ENCODE measurements at places on chromosomes 11 and 22.

DNA sequence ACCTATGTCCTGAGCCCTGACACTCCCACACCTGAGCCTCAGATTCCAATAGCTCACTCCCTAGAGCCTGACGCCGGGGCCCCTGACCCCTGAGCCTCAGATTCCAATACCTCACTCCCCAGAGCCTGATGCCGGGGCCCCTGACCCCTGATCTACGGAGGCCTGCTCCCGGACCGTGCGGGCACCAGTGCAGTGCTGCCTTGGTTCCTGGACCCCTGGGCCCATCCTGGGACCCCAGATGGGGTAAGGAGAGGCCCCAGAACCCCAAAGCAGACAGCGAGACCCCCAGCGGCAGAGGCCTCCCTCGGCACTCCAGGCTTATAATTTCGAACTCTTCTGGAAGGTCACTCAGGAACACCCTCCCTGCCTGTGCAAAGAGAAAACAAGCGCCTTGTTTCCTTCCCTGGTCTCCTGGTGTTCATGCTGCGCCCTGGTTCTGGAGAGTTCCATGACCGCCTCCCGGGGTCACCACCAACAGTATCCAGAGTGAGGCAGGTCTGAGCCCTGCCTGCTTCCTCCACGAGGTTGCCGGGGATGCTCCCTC lies 7.5 kb downstream of the SUSD2 start:
- DNase-seq = no peak

DNA sequence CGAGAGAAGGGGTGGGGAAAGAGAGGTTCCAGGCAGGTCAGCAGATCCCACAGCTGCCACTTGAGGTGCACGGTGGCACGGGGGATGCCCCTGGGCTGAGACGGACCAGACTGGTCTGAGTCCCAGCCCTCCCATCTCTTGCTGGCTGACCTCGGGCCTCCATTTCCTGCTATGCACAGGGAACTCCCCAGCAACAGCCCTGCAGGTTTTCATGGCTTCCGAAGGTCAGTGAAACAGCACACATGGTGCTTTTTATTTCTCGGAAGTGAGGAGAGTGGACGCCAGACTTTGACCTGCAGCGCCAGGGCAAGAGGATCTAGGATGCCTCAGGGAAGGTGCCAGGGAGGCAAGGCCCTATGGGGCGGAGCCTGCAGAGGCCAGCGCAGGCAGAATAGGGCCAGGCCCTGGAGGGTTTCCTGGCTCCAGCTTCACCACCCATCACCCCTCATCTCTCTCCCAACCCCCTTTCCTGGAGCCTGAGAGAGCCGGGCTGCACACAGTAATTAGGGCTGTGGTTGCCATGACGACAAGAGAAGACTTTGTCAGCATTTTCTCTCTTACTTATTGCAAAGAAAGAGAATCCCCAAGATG lies 29.5 kb downstream of the SLC22A12 start:
- DNase-seq = no peak

DNA sequence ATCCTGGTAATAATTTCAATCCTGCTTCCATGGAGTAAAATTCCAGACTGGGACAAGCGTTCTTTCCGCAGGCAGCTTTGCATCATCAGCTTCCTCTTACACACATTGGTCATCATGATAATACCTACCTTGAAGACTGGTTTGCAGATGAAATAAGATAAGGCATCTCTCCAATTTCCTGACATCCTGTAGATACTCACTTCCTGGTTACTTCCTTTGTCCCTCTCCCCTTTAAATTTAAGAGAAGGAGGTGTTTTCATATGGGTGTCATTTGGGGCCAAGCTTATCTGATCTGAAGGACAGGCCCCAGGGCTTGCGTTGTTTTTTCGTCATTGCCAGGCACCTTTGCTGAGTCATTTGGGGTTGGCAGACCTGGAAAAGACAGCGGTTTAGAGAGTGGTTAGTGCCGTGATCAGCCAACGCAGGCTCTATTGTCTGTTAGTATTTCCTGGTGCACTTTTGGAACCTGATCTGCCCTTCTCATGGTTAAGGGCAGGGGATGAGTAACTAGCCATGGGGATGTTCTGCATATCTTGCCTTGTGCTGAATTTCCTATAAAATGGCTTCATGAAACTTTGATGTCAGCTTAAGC lies 24.1 kb downstream of the GRAMD1B start:
- DNase-seq = no peak

GRCh38 chr11:80281194-80281593 lies 840.4 kb upstream of the TENM4 start:
- DNase-seq = no peak

DNA sequence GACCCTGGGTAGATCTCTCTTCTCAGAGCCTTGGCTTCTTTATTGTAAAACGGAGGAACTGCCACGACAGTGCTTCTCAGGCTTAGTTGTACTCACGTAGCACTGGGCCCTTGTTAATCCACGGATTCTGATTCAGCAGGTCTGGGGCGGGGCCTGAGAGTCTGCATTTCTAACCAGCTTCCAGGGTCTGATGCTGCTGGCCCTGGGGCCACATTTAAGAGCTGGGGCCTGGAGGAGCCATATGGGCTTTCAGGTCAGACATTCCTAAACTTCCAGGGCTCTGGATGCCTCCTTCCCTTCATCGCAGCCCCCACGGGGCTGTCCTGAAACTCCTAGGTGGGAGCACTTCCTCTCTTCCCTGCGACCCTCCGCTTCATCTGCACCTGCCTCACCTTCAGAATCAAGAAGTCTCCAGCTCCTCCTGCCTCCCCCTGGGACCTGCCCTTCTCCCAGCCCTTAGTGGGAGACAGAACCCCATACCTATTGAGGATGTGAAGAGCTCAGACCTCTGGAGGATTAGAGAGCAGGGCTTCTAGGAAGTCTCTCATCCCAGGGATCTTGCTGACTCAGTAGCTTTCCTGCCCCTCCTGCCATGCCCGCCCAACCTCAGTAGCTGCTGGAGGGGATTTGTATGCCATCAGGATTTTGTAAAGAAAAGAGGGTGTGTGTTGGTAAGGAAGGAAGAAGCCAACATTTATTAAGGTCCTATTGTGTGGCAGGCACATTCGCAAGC lies 92.5 kb downstream of the LRRC32 start:
- no peak for DNase-seq

DNA sequence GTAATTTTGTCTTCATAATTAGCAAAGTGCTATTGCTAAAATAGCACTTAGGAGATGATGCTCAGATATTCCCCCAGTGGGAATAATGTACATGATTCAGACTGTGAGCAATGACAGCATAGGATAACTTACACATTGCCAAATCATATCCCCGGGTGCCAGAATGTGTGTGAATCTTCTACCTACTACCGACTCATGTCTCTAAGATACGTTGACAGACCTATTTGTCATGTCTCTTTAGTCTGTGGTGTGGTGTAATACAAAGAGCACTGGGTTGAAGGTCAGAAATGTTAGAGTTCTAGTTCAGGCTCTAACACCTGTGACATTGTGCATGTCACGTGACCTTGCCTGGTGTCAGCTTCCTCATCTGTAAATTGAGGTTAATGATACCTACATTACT lies 31.0 kb upstream of the PICALM start:
- no peak for DNase-seq

GRCh38 chr11:70628855-70629844 lies 230.8 kb downstream of the CTTN start:
- DNase-seq = peak; percentile 43

DNA sequence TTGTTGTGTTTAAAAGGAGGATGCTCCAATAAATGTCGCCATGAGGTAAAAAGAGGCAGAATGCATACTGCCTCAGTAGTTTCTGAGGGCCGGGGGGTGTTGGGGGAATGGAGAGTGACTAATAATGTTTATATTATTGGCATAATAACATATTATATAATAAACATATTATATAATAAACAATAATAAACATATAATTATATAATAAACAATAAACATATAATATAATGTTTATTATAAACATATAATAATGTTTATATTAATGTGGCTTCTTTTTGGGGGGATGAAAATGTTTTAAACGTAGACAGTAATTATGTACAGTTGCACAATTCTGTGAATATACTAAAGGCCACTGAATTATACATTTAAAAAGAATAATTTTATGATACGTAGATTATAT lies 35.6 kb downstream of the TRIM66 start:
- DNase-seq = no peak

GRCh38 chr11:82837650-82838049 lies 62.6 kb downstream of the PRCP start:
- DNase-seq = no peak

DNA sequence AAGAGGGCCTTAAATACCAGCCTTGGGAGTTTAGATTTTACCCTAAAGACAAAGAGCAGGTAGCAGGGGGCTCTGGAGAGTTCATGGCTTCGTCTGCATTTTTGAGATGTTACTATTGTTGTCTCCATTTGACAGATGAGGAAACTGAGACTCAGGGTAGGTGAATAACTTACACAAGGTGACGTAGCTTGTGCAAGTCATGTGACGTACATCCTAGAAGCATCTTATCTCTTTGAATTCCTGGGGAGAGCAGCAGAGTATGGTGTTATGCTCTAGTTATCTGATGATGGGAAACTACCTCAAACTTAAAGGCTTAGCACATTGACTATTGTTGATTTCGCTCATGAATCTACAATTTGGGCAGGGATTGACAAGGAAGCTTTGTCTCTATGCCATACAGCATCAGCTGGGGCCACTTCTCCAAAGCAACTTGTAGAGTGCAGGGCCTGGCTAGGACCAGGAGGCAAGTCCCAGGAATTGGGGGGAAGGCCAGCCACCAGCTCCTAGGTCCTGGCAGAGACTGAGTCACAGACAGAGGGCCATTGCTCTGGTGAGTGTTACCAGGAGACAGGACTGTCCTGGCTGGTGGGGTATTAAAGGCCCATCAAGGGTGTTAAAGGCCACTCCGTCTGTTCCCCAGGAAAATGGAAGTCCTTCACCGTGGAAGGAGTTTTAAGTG lies 52.1 kb upstream of the TSKU start:
- no peak for DNase-seq

- no peak for DNase-seq
These were observed 92.8 kb downstream of the GALNT18 start for GRCh38 chr11:11528986-11529385.

DNA sequence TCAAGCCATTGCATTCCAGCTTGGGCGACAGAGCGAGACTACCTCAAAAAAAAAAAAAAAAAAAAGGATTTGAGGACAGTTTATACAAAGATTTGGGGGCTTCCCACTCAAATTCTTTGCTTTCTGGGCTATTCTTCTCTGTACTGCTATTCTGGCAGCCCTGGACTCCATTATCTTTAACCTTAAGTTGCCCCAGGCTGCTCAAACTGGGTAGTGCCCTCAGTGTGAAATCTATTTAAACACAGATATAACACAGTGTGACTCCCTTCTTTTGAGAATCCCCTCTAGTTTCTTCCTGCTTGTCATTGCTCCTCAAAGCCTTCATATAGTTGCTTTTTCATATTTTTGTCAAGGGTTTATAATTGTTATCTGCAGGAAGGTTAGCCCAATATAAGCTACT lies 49.5 kb upstream of the WEE1 start:
- DNase-seq = no peak

DNA sequence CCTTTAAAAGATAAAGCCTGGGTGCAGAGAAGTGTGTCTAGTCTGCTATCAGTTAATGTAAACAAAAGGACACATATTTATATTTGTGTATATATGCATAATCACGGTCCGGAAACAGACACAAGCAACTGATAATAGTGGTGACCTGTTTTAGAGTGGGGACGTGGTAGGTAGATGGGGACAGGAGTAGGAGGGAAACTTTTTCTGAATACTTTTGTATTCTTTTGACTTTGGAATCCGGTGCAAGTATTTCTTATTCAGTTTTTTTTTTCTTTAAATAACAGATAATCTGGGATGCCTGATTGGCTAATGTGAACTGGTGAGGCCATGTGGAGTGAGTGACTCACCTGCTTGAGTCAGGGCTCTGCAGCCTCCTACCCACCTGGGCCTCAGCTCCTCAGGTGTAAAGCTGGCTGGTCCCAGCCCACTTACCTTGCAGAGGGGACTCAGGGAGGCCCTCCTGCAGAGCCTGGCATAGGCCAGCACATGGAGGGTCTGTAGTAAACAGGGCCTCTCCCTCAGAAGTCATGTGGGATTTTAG lies 15.3 kb downstream of the MICAL2 start:
- no peak for DNase-seq

DNA sequence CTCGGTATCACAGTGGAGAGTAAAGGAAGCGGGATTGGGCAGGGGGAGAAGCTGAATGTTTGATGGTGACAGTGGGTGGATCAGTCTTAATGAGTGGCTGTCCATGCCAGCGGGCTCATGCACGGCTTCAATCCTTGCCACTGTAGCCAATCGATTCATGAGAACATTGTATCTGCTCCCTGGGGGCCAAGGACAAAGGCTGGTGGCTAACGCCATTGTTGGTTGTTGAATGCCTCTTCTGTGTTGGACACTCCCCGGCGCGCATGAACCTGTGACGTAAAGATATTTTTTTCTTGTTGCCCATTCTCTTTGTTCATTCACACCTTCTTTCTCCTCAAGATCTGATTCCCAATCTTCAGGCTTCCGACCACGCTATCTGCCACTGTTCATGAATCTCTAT lies 20.9 kb upstream of the ATXN10 start:
- DNase-seq = no peak

DNA sequence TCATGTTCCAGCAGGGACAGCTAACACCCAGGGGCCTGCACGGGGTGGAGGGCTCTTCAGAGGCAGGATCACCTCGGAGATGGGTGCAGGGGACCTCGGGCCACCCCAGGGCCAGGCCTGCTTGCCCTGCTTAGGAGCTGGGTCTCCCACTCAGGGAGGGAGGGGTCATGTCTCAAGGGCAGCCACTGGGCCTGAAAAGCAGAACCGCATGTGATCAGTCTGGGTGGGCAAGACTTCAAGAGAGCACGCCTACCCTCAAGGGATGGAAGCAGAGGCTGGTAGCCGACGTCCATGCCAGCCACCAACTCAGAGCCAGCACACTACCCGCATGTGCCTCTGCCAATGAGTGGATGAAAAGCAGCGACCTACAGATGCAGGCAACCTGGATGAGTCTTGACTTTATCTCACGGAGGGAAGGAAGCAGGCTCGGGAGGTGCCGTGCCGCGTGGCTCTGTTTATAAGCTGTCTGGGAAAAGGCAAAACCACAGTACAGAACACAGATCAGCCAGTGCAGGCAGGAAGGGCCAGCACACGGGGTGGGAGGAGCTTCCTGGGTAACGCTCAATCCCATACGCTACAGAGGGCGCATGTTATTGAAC lies 16.0 kb downstream of the TBX1 start:
- no peak for DNase-seq

DNA sequence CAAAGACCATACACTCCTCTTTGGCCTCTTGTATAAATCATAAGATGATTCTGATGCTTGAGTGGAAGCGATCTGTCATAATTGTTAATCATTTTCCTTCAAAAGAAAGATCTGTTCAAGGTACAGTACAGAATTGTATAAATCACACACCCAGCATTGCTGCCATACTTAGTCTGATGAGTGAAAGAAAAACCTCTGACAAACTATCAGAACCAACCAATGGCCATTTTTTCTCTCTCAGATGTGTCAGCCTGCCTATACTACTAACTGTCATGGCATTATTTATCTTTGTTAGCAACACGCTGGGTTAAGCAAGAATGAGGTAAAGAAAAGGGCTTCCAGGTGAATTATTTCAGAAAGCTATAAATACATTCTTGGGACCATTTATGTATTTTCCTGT lies 1112.7 kb upstream of the TENM4 start:
- DNase-seq = no peak

Measured in amygdala (tissue), 56 donors.